ENCODE measurements at places on chromosomes 2 and 18.

- peak; percentile 92 for DNase-seq
Observed at GRCh38 chr2:45119855-45120254, 110.6 kb upstream of the SIX2 start.

DNA sequence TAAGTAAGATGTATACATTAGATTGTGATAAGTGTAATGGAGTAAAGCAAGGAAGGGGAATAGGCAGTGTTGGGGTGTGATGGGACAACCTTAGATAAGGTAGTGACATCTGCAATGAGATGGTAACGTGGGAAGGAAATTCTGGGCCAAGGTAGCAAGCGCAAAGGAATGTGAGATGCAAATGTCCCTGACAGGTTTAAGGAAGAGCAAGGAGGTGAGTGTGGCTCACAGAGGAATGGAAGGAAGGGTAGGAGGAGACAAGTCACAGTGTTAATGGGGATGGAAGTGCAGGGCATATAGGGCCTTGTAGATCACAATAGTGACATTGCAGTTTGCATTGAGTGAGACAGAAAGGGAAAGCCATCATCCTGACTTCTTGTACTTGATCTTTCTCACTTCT is 170.9 kb upstream of the FAM98A start:
- DNase-seq: no peak

- no peak for DNase-seq
Observed at GRCh38 chr2:204321910-204322751, 223.1 kb upstream of the PARD3B start.

- no peak for DNase-seq
Observed at GRCh38 chr18:39611381-39612100, 2045.9 kb upstream of the CELF4 start.
